Astrocyte (in vitro differentiated cells and primary cell): ENCODE measurements at places on chromosomes 7 and 10. TPM values are rescaled to one million over a fixed set of nuclear protein-coding genes. Genes with fewer than 3 reads are reported as not detected.

- DNase-seq, result peak; percentile 49
- H3K4me3 ChIP-seq, result no peak overlapping the region
- no peak overlapping the region for H3K27ac ChIP-seq
- peaks cover 78% of the 10 kb centered on the region for H3K36me3 ChIP-seq
These were observed 13.1 kb downstream of the CASP2 start for GRCh38 chr7:143300959-143301935.

- H3K36me3 ChIP-seq, result no peaks in the 10 kb centered on the region
- no peak overlapping the region for H3K27ac ChIP-seq
- H3K4me3 ChIP-seq, result no peak overlapping the region
- peaks cover 4% of the 10 kb centered on the region for H3K27me3 ChIP-seq
These were observed 57.4 kb upstream of the BAIAP2L1 start for GRCh38 chr7:98458090-98458875.

- no peak overlapping the region for H3K4me3 ChIP-seq
- H3K4me1 ChIP-seq, result no peaks in the 10 kb centered on the region
- no peak for DNase-seq
These were observed 127.2 kb upstream of the SP4 start for GRCh38 chr7:21300692-21301091.

Gene UCMA
- total RNA-seq, result not detected in 2 replicates

GRCh38 chr10:100528921-100529474, 673 bp downstream of the NDUFB8 start:
- no peak for DNase-seq
- peaks cover 13% of the 10 kb centered on the region for H3K4me1 ChIP-seq
- peak overlapping the region; percentile 76 for H3K27ac ChIP-seq
- peak overlapping the region; percentile 95 for H3K4me3 ChIP-seq
- H3K27me3 ChIP-seq, result no peaks in the 10 kb centered on the region

DNA sequence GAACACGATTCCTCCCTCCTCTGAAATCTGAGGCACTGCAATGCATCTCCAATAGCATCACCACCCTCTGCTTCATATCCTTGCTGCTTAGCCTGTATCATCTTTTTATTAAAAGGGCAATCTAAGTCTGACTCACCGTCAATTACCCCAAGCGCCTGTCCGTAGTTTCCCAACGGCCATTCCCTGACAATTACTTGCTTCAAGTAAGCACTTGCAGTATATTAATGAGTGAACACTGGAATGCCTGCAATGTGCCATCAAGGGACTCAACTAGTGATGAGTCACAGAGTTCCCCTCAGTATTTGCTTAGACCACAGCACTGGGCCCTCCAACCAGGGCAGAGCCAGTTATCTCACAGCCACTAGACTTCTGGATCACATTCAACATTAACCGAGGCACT, 19.5 kb upstream of the PPP1R3C start:
- no peak overlapping the region for H3K4me3 ChIP-seq
- no peaks in the 10 kb centered on the region for H3K36me3 ChIP-seq
- no peak overlapping the region for H3K27ac ChIP-seq

GRCh38 chr7:121027761-121028669, 39.5 kb downstream of the CPED1 start:
- H3K4me3 ChIP-seq, result no peak overlapping the region
- no peaks in the 10 kb centered on the region for H3K27me3 ChIP-seq

DNA sequence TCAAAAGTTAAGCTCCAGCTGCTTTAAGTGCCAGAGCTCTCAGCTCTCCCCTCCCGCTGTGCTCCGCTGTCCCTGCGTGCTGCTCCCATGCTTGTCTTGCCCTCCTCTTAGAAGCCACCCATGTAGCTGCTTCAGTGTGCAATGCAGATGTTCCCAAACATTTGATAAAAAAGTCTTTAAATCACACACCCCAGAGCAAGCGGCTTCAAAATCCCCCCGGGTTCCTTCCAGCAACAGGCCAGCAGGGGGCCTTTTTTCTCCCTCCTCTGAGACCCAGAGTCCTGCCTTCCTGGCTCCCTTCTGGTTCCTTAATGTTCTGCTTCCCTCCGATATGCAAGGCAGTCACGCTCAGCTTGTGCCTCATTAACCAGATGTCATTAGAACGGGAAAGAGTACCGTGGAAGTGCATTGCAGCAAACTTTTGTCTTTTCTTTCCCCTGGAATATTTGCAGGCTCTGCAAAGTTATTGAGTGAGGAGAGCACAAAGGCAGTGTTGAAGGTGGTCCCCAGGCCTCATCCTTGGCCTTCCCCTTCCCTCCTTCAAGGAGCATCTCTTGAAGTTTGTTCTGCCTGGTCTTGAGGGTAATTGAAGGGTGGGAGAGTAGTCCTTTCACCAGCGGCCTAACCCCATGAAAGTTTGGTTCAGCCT, 25.5 kb downstream of the LDB3 start:
- H3K27me3 ChIP-seq, result no peaks in the 10 kb centered on the region
- H3K27ac ChIP-seq, result no peak overlapping the region
- H3K36me3 ChIP-seq, result no peaks in the 10 kb centered on the region
- H3K4me3 ChIP-seq, result no peak overlapping the region
- DNase-seq, result peak; percentile 26

- no peak overlapping the region for H3K27ac ChIP-seq
- no peak for DNase-seq
- no peak overlapping the region for H3K4me3 ChIP-seq
- H3K4me1 ChIP-seq, result no peaks in the 10 kb centered on the region
- no peaks in the 10 kb centered on the region for H3K27me3 ChIP-seq
These were observed 127.8 kb downstream of the MACC1 start for GRCh38 chr7:20089431-20089830.

GRCh38 chr7:93046641-93047040, 71.1 kb downstream of the SAMD9 start:
- no peak overlapping the region for H3K4me3 ChIP-seq
- H3K27ac ChIP-seq, result no peak overlapping the region
- H3K4me1 ChIP-seq, result peaks cover 22% of the 10 kb centered on the region
- no peak for DNase-seq

Gene EN2
- total RNA-seq, result not detected in 2 replicates

GRCh38 chr10:70858759-70859158, 29.6 kb downstream of the PCBD1 start:
- H3K36me3 ChIP-seq, result peaks cover 46% of the 10 kb centered on the region
- no peaks in the 10 kb centered on the region for H3K27me3 ChIP-seq
- H3K4me3 ChIP-seq, result no peak overlapping the region

- no peak overlapping the region for H3K4me3 ChIP-seq
- DNase-seq, result peak; percentile 75
- no peaks in the 10 kb centered on the region for H3K27me3 ChIP-seq
These were observed 22.5 kb upstream of the CHRM2 start for GRCh38 chr7:136845899-136846465.

GRCh38 chr7:71193099-71193810, 61.3 kb downstream of the GALNT17 start:
- DNase-seq, result no peak
- no peaks in the 10 kb centered on the region for H3K27me3 ChIP-seq
- H3K36me3 ChIP-seq, result no peaks in the 10 kb centered on the region
- no peaks in the 10 kb centered on the region for H3K4me1 ChIP-seq
- H3K4me3 ChIP-seq, result no peak overlapping the region

Gene HNRNPA2B1
- total RNA-seq, result 361 and 415 TPM in 2 replicates

DNA sequence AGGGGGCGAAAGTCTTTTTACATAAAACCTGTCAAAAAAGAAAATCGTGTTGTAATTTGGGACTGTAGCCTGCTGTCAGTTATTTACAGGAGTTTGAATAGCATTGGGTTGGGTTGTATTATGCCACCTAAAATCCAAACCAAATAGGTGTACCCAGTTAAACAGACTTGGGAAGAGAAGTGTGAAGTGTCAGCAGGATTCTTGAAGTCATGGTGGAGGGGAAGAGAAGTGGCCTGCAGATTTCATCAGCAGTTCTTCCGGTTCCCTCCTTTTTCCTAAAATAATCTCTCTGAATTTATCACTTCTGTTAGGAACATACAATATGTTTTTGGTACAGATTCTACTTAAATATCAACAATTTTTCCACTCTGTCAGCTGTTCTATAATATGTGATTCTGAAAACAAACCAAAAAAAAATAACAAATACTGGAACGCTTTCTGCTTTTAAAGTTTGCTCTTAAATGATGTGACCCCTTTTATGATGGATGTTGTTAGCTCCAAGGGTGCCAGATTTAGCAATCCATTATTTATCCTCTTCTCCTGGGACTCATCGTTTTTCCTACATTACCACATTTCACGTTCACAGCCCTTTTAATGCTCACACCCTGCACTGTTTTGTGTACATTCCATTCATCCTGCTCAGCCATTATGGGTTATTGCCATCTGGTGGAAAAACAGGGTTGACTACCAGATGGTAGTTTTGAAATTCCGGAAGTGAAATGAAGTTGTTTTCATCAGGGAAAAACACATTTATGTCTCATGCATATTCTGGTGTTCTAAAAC, 18.7 kb upstream of the ARHGAP12 start:
- peak overlapping the region; percentile 17 for H3K27ac ChIP-seq
- H3K4me3 ChIP-seq, result no peak overlapping the region
- peaks cover 22% of the 10 kb centered on the region for H3K4me1 ChIP-seq

Gene C10orf53
- total RNA-seq, result not detected in 2 replicates

DNA sequence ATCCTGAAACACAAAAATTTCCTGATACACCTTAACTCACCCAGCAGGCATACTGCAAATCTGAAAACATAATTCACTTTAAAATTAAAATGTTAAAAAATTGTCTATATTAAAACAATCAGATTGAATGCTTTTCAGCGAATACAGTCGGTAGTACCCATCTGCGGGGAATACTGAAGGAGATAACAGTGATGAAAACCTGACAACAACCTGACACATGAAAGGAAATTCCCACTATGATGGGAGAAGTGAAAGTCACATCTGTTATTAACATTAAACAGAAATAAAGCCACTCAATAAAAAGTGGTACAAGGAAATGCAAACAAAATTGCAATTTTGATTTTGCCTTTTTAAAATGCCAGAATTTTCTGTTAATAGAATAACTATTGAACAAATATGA, 448.0 kb upstream of the SEMA3A start:
- DNase-seq, result no peak
- no peaks in the 10 kb centered on the region for H3K36me3 ChIP-seq
- no peak overlapping the region for H3K27ac ChIP-seq
- H3K4me1 ChIP-seq, result peaks cover 11% of the 10 kb centered on the region

- H3K27me3 ChIP-seq, result peaks cover 6% of the 10 kb centered on the region
- H3K4me3 ChIP-seq, result no peak overlapping the region
These were observed 9.2 kb downstream of the CCDC201 start for GRCh38 chr7:45863715-45864114.

Gene KCNIP2
- total RNA-seq, result 1.9 and 2.5 TPM in 2 replicates

Gene SRRM3
- 1.7 and 2.7 TPM in 2 replicates for total RNA-seq

Gene POM121C
- total RNA-seq, result 42.9 and 48.5 TPM in 2 replicates

Gene ITPRID1
- total RNA-seq, result not detected in 2 replicates

DNA sequence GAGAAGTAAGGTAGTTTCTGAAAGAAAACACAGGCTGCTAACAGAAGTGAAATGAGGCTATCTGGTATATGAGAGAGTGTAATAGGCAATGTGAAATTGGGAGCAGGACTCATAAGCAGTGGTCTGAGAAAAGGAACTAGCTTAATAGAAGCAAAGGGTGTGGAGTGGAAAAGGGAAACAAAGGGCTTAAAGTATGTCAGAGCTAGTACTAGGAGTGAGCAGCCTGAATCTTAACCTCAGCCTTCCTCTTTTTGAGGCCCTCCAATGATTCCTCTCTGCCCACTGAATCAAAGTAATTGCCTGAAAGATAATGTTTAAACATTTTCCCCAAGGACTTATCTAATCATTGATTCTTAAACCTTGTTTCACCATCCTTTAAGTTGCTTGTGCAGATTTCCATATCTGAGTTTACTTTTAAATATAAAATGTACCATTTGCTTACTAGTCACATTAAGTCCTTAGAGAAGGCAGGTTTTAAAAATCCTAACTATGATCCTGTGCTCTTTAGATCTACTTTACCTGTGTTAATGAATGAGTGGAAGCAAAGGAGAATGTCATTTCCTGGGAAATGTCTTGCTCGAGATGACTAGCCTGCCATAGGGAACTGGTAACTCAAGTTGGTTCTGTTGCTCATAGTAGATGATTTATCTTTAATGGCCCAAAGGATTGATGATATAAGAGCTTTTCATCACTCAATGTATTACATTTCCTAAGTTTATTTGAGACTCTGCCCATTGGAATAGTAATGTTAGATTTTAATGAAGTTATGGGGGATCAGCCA, 155.0 kb downstream of the SKAP2 start:
- no peaks in the 10 kb centered on the region for H3K27me3 ChIP-seq
- no peak for DNase-seq
- no peak overlapping the region for H3K27ac ChIP-seq

DNA sequence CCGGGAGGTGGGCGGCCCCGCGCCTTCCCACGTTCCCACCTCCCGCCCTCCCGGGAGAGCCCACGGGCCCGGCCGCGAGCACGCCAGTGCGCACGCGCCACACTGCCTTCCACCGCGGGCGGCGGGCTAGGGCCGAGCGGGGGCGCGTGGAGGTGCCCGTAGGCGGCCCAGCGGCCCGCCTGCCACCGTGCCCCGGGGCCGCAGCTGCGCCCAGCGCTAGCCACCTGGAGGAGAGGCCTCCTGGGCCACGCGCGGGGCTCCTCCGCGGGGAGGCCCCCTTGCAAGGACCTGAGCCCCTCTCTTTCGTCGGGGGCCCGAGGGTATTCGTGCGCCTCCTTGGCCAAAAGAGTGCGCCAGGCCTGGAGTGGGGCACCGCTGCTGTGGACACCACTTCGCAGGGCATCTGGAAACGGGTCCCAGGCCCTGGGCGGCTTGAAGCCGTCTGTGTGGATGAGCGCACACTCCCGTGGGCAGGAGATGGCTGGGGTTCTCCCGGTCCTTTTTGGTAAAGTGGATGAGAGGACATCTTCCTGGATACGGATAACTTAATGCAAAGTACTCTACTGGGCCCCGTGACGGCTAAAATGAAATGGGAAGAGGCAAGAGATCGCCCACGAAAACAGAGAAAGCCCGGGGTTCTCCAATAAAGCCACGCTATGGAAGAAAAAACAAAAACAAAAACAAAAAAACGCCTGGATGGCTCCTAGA, 9.0 kb upstream of the EBF3 start:
- H3K4me3 ChIP-seq, result no peak overlapping the region
- no peak for DNase-seq
- H3K36me3 ChIP-seq, result no peaks in the 10 kb centered on the region
- H3K27me3 ChIP-seq, result peaks cover 53% of the 10 kb centered on the region
- no peaks in the 10 kb centered on the region for H3K4me1 ChIP-seq

- H3K27me3 ChIP-seq, result no peaks in the 10 kb centered on the region
- H3K36me3 ChIP-seq, result no peaks in the 10 kb centered on the region
- peaks cover 6% of the 10 kb centered on the region for H3K4me1 ChIP-seq
- H3K4me3 ChIP-seq, result no peak overlapping the region
- DNase-seq, result peak; percentile 35
- H3K27ac ChIP-seq, result no peak overlapping the region
These were observed 69.1 kb upstream of the MXI1 start for GRCh38 chr10:110138197-110138812.

Gene PHKG1
- not detected in 2 replicates for total RNA-seq

DNA sequence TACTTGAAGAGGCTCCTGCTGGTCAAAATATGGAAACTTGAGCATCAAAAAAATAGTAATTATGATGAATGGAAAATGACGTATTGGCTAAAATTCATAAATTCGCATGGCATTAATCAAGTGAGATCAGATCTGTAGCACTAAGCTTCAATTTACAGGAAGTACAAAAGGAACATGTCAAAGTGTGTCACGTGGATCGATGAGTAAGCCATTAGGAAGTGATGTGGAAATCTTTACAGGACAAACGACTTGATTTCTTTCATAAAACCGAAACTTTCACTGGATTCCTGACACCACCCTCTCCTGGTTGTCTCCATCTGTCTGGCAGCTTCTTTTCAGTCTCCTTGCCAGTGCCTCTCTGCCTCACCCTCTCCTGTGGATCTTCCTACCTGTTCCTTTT, 25.8 kb downstream of the AKR1C8 start:
- DNase-seq, result no peak
- H3K27ac ChIP-seq, result no peak overlapping the region
- H3K27me3 ChIP-seq, result no peaks in the 10 kb centered on the region
- H3K4me3 ChIP-seq, result no peak overlapping the region
- H3K4me1 ChIP-seq, result no peaks in the 10 kb centered on the region

Gene STN1
- total RNA-seq, result 17.3 and 19.9 TPM in 2 replicates

- no peaks in the 10 kb centered on the region for H3K36me3 ChIP-seq
- H3K4me1 ChIP-seq, result no peaks in the 10 kb centered on the region
- DNase-seq, result no peak
- no peak overlapping the region for H3K27ac ChIP-seq
These were observed 33.9 kb upstream of the SLC29A3 start for GRCh38 chr10:71285180-71285545.
